ENCODE measurements at places on chromosomes 2 and 18. TPM values are rescaled to one million over a fixed set of nuclear protein-coding genes. Genes with fewer than 3 reads are reported as not detected.

DNA sequence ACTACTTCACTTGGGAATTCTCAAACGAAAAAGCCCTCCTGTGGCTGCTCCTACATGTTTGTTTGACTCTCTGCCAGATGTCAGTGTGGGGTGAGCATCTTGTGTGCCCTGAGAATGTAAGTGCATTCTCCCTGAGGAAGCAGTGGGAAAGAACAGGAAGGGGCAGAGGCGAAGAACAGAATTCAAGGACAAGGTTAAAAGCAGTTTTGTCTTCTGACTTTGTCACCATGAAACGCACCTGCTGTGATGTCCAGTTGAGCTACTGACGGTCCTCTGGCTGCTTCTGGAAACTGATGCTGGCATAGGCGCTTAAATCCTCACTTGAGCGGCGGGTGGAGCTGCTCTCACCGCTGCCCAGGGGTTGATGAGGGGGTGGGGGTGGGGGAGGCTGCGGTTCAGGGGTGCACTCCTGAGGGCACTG lies 4.9 kb downstream of the IRS1 start:
- ATAC-seq, result no peak

DNA sequence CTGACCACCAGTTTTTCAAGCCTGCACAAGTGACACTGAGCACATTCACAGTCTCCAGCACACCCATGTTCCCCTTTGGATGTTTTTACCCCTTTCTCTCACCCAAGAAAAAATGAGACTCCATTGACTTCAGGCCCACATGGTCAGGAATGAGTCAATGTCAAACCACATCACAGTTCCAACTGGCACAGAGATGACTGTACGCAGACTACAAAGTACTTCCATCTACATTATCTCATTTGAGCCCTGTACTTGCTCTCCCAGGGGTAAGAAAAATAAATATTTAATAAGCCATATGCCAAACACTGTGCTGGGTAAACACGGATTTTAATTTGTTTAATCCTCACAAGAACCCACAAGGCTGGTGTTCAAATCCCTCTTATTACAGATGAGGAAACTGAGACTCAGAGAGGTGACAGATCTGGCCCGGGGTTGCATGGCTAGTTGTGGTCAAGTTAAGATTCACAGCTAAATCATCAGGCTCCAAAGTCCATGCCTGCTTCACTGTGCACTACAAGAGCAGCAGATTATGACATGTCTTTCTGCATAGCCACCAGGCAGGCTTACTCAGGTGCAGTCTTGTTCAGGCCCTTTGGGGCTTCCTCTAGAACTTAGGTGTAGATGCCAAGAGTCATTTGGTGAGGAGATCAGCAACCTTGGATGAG lies 106.1 kb downstream of the TXNL1 start:
- peak; percentile 92 for ATAC-seq

DNA sequence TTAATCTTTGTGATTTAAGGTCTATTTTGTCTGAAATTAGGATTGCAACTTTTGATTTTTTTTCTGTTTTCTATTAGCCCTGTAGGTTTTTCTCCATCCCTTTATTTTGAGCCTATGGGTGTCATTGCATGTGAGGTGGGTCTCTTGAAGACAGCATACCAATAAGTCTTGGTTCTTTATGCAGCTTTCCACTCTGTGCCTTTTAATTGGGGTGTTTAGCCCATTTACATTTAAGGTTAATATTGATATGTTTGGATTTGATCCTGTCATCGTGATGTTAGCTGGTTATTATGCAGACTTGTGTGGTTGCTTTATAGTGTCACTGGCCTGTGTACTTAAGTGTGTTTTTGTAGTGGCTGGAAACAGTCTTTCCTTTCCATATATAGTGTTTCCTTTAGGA lies 17.7 kb downstream of the EHBP1 start:
- ATAC-seq, result no peak

GRCh38 chr2:31446848-31447247 lies 32.3 kb upstream of the XDH start:
- ATAC-seq, result no peak

DNA sequence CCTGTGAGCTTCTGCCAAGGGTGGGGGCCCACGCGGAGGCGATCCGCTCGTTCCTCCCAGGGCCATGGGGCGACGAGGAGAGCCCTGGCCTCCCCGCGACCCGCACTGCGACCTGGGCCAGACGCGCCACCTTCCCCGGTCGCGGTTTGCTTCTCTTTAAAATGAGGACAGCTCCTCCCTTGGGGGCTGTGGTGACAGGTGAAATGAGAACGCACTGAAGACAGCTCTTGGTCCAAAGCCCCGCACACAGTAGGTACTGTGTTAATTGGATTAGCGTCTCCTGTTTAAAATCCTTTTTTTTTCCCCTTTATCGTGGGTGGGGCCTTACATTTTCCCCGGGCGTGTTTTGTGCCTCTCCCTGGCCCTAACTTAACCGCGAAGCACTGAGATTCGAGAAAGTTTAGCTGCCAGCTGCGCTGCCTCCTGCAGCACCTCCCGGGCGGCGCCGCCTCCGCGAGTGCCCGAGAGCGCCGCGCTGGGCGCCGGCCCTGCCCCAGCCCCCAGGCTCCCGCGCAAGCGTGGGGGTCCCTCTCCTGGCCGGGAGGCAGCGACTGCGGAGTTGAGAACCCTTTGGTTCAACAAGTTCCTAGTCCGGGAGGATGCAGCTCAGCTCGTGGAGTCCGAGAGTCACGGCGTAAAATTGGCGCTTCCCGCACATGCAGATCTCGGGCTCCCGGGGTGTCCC lies 1.1 kb downstream of the HPCAL1 start:
- peak; percentile 11 for ATAC-seq

DNA sequence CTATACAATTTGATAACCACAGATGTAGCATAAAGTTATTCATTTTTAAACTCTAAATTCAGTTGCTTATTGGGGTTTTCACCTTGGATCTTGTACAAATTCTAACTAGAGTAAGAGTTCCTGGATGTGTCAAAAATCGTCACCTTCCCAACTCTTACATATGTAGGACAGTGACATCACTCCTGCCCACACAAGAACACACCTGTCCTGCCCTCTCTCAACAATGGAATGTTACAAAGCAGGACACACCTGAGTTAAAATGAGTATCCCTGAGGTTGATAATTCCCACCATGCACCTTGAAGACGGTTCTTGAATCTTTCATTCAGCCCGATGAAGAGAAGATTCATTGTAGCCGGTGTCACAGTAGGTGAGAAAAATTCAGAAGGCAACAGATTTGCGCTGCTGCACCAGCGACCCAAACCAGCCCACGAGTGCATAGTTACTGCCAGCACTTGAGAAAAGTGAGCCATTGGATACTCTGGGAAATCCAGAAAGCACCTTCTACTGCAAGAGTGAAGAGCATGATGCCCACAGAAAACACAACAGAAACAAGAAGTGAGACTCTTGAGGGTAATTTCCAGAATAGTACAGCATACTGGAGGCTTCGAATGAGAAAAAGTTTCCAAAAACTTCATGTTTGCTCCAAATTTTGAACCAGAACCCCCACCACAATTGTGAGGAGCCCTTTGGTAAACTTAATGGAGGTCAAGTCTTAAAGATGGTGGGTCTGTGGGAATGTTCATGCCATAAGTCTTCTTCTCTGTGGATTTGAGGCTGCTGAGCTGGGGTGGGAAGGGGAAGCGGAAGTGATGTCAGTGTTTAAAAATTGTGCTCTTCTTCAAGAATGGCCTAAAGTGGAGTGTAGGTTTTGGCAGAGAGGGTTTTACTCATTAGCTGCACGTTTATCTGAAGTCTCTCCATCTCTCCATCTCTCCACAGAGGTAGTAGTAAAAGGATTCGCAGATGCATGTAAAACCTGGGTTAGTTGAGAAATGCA lies 34.7 kb upstream of the ADAM23 start:
- no peak for ATAC-seq

DNA sequence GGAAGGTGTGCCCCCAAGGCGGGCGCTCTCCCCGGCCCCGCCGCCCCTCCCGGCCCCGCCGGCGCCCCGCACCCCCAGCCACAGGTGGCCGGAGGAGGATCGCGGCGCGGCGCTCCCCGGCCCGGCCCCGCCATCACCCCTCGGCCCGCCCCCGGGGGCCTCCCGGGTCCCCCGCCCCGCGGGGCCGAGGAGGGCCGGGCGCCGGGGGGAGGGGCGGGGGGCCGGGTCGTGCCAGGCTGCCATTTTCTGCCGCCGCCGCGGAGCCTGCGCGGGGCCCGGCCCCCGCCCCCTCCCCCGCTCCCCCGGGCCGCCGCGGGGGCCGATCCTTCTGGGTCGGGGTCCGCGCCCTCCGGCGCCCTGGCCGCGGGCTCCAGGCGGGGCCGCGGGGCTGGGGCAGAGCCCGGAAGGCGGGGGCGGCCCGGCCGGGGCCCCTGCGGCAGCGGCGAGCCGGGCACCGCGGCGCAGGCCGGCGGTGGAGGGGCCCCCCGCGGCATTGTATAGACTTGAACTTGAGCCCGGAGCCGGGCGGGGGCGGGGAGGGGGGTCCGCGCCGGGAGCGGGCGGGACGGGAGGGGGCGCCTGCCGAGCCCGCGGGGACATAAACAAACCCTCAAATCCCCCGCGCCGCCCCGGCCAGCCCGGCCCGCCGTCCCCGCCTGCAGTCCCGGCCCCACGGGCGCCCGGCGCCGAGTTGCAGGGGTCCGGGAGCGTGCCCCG lies 556 bp downstream of the DNMT3A start:
- peak; percentile 23 for ATAC-seq

DNA sequence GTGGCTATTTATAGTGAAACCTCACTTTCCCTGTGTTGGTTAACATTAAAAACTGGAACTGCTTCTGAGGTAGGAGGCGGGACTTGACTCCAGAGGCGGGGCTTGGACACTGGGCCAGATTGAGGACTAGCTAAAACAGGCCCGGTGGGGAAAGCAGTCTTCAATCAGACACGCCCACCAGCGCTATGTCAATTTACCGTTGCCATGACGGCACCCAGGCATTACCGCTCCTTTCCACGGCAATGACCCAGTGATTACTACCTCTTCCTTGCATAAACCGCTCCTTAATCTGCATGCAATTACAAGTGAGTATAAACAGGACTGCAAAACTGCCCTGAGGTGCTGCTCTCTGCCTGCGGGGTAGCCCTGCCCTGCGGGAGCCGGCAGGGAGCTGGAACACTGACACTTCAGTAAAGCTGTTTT lies 35.3 kb downstream of the LRRFIP1 start:
- peak; percentile 81 for ATAC-seq

- ATAC-seq, result peak; percentile 90
Observed at GRCh38 chr2:18605115-18605514, 15.7 kb upstream of the NT5C1B start.

DNA sequence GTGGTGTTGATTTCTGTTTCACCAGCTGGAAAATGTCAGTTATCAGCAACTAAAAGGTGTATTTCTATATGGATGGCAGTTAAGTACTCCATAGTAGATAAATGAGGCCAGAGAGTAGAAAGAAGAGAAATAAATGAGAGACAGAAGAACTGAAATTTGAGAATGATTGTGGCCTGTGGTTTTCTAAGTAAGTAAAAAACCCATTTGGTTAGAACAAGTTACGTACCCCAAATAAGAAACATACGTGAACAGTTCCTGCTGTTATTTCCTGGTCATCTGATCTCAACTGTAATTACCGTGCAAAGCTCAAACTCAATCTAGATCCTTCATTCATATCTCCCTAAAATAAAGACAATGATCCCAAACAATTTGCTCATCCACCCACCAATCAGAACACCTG lies 181.3 kb downstream of the PID1 start:
- no peak for ATAC-seq

- peak; percentile 76 for ATAC-seq
Observed at GRCh38 chr2:20661421-20662307, 5.3 kb upstream of the GDF7 start.

GRCh38 chr18:28050545-28050944 lies 126.4 kb downstream of the CDH2 start:
- no peak for ATAC-seq

DNA sequence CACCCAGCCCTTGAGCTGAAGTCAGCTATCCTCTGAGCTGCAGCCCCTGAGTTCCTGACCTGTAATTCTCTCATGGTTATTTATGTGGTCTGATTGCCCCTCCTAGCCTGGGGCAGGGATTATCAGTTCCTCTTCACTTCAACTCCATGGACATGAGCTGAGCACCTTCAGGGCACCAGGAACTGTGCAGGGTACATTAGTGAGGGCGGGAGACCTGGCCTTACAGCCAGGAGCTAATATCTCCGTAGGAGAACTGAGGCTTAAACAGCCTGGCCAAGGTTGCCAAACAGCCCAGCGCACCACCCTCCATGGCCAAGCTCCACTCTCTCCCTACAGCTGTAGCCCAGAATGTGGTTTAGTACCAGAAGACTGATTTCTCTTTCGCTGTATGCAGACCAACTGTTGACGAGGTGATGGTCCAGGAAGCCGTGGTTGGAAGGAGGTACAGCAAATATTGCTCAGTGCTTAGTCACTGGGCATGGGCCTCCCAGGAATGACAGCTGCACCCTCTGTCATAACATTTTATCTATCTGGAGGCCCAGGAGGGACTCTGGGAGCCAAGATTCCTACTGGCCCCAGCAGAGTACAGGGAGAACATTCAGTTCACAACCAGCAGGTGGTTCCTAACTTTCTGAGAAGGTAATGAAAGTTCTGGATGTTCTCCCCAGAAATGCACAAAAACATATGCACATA lies 228.7 kb upstream of the SIX2 start:
- peak; percentile 75 for ATAC-seq

DNA sequence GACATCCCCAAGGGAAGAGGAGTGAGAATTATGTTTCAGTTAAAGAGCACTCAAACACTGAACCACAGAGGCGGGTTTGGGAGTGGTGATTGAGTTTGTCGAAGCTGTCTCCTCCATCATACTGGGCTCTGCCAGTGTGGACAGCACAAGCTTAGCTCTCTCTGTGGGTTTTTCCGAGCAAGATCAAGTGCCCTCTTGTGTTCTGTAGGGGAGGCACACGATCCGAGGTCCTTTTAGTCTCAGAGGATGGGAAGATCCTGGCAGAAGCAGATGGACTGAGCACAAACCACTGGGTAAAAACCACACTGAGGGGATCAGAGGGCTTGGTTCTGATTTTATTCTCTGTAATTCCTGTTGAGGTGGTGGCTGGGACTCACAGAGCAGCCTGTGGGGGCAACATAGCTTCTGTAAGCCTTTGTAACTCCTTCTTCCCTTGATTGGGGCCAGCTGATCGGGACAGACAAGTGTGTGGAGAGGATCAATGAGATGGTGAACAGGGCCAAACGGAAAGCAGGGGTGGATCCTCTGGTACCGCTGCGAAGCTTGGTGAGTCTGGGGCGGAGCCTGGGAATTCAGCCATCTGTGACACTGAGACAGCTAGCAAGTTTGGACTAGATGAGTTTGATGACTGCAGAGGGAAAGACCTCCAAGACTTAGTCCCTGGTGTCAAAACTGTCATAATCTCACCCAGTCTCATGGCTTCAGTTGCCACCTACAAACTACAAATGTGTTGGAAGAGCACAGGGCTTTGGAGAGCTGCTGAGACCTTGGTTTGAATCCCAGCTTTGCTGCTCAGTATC lies 2.0 kb downstream of the NAGK start:
- no peak for ATAC-seq

The PLEK gene
- total RNA-seq, result 1.0 TPM

The ZSWIM2 gene
- not detected for total RNA-seq

The IRS1 gene
- 0.77 TPM for total RNA-seq

The NTSR2 gene
- total RNA-seq, result not detected

The NOSTRIN gene
- 0.29 TPM for total RNA-seq

The TYMS gene
- 414 TPM for total RNA-seq

The PECR gene
- 27.7 TPM for total RNA-seq

The USP40 gene
- 11.3 TPM for total RNA-seq

The WNT6 gene
- 0.29 TPM for total RNA-seq
